Ascending aorta (tissue), 2 donors: ENCODE measurements at places on chromosomes 7 and 10. TPM values are rescaled to one million over a fixed set of nuclear protein-coding genes. Genes with fewer than 3 reads are reported as not detected.

IDI2 gene
- total RNA-seq, result not detected

DGKI gene
- 13.4 TPM for total RNA-seq

- no peaks in the 10 kb centered on the region for H3K27me3 ChIP-seq
- H3K4me3 ChIP-seq, result no peak overlapping the region
- no peak for DNase-seq
- H3K27ac ChIP-seq, result no peak overlapping the region
- H3K36me3 ChIP-seq, result no peaks in the 10 kb centered on the region
These were observed 14.7 kb downstream of the NEUROG3 start for GRCh38 chr10:69558559-69558958.

DNA sequence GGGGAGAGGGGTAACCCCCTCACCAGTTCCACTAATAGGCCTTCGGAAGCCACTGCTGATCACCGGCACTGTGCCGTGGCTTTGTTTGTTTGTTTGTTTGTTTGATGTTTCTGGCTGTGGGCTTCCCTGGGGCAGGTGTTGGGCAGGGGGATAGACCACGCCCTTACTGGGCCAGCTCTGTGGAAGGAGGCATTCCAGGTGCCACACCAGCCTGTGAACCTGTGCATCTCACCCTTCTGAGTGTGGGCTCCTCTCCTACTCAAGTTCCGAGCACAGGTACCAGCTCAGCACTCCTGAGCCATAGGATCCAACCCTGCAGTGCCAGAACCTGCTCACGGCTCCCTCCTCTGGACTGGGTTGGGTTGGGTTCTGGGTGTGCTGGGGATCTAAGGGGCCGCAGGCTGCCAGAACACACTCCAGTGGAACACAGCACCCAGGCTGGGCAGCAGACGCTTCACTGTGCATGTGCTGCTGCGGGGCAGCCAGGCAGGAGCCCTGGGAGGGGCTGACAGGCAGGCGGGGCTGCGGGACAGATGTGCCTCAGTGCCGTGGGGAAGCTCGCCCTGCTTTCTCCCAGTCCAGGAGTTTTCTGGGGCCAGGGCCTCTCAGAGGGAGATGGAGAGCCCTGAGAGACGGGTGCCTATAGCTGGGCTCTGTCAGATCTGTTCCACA lies 1053.9 kb downstream of the CNTNAP2 start:
- H3K4me3 ChIP-seq, result no peak overlapping the region
- DNase-seq, result no peak
- no peaks in the 10 kb centered on the region for H3K27me3 ChIP-seq
- no peaks in the 10 kb centered on the region for H3K36me3 ChIP-seq
- H3K4me1 ChIP-seq, result no peaks in the 10 kb centered on the region

GRCh38 chr7:96933067-96933645 lies 72.2 kb upstream of the DLX6 start:
- H3K36me3 ChIP-seq, result no peaks in the 10 kb centered on the region
- no peaks in the 10 kb centered on the region for H3K4me1 ChIP-seq
- no peaks in the 10 kb centered on the region for H3K27me3 ChIP-seq
- no peak overlapping the region for H3K27ac ChIP-seq
- H3K4me3 ChIP-seq, result no peak overlapping the region

- H3K27me3 ChIP-seq, result no peaks in the 10 kb centered on the region
- no peak overlapping the region for H3K27ac ChIP-seq
- no peaks in the 10 kb centered on the region for H3K4me1 ChIP-seq
- no peak overlapping the region for H3K4me3 ChIP-seq
- no peaks in the 10 kb centered on the region for H3K36me3 ChIP-seq
These were observed 4.3 kb upstream of the AKR1C3 start for GRCh38 chr10:5089865-5090264.

- H3K27ac ChIP-seq, result peak overlapping the region; percentile 42
- no peaks in the 10 kb centered on the region for H3K27me3 ChIP-seq
- H3K36me3 ChIP-seq, result peaks cover 23% of the 10 kb centered on the region
- DNase-seq, result no peak
- peaks cover 3% of the 10 kb centered on the region for H3K4me1 ChIP-seq
These were observed 22.0 kb downstream of the CSGALNACT2 start for GRCh38 chr10:43160046-43160920.
